ENCODE measurements at places on chromosomes 5 and 9.

- no peak for DNase-seq
Observed at GRCh38 chr5:62608529-62609511, 30.2 kb downstream of the LRRC70 start.

- DNase-seq, result no peak
Observed at GRCh38 chr5:167849874-167850273, 441.6 kb upstream of the WWC1 start.

DNA sequence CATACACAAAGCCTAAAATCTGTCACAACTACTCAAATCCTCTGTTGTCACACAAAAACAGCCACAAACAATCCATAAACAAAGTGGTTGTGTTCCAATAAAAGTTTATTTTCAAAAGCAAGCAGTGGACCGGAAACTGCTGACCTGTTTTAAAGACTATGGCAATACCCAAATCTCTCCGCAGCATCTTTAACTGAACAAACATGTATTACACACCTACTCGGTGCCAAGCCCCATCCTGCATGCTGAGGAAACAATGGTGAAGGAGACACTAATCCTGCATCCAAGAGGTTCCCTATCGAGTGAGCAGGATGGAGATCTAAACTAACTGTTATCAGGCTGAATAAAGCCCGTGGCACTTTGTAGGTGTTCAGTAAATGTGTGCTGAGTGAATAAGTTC, 11.2 kb downstream of the CDK5RAP2 start:
- DNase-seq, result no peak

- no peak for DNase-seq
Observed at GRCh38 chr5:168468836-168469235, 17.4 kb upstream of the RARS1 start.

GRCh38 chr5:103422756-103423155, 139.8 kb downstream of the NUDT12 start:
- DNase-seq, result no peak

DNA sequence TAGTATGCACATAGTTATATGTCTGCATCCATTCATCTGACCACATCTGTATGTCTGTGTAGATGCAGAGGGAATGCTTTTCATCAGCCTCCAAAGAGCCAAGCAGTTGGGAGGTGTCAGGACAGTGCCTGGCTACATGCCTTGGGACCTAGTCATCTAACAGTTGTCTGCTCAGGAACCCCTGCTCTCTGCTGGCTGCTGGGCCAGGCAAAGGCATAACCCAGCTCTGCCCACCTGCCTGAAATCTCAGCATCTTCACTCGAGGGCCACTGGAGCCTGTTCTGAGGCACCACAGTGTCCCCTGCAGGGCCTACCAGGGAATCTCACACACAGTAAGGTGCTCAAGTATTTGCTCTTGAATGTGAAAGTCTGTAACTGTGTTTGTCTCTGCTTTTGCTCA, 3.7 kb downstream of the C9orf50 start:
- no peak for DNase-seq

- DNase-seq, result no peak
Observed at GRCh38 chr9:37410969-37411785, 11.3 kb upstream of the GRHPR start.

- DNase-seq, result no peak
Observed at GRCh38 chr9:116285320-116285719, 131.7 kb downstream of the PAPPA start.

Data from SK-N-MC (cell line).